ENCODE measurements at places on chromosomes 6 and 20.
A peak's percentile ranks its signal among the peaks of the same experiment; 100 is the strongest.

DNA sequence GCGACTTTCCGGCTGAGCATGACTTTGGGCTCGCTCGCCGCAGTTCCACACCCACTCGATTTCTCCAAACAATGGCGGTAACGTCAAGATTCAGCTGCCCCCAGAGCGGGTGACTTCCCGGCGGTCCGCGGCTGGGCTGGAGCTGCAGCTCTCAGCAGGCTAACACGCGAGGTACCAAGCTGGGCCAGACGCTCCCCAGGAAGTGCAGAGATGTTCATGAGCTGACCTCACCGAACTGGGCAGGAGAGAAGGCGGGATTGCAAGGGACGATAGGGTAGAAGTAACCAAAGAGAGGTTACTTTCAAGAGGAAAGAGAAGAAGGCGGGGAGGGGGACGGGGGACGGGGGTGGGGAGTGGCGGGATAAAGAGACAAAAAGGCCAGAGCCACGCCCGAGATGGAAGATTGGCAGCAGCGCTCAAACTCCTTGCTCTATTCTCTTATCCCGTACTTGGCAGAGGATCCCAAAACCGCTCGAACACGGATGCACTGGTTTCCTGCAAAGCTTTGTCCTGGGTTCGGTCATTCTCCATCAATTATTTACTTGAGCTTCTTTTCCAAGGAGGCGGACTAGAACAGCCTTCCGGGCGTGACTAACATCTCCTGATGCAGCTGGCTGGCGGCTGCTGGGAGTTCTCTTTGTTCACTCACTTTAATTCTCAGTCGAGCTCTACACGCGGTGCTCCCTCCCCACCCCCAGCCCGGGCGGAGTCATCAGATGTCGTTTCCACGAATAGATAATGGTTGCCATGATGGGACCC is at the start of gene MTCL3:
Gene MTCL3 (minus strand): TSS at position 626 of the 759 bp plus-strand sequence.
- peak; percentile 95 for DNase-seq

DNA sequence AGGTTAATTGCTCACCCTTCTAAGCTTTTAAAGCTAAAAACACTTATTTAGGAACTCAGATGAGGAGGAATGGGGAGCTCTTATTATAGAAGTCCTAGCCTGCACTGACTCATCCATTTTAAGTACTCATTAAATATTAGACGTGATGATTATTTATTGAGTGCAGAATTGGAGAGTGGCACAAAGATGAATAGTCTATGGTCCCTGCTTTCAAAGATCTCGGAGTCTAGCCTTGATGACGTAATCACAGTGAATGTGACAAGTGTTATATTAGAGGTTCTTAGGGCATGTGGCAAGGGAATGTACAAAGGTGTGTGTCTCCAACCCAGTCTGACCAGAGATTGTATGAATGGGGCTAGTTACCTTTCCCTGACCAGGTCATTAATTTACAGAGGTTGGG is 68.7 kb upstream of the CD83 start:
- DNase-seq, result no peak

DNA sequence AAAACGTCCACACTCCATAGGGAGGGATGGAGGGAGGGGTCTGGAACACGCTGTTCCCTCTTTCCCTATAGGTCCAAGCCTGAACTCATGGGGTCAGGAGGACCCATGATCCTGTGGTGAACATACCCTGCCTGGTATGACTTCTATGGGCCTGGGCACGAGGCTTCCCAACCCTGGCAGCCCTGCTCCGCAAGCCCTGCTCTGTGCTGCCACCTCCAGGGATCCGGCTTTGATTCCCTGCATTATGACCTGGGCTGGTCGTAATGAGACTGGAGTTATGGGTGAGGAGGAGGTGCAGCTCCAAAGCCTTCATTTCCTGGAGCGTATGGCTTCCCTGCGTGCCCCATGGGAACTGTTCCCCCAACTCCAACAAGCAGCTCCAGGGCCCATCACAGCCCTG is 54.9 kb downstream of the CDH22 start:
- DNase-seq, result peak; percentile 15

GRCh38 chr6:11214901-11215300 is 17.6 kb downstream of the NEDD9 start:
- DNase-seq, result no peak

DNA sequence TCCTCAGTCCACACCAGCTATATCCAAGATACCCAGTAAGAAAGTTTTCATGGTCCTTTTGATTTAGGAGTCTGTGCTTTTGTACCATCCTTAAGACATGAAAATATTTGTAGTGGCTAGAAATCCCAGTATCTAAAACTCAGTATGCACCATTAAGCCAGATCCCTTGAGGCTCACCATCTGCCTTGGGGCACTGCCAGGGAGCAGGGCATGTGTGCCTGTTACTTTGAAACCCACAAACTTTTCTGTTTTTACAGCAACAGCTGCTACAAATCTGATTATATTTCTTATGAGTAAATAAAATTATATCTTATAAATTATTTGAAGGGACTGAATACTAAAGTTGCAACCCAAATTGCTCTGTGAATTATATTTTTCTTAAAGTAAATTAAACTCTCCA is 290.5 kb upstream of the MANEA start:
- DNase-seq, result no peak

- DNase-seq, result no peak
Observed at GRCh38 chr6:63785006-63785405, 149.4 kb downstream of the PHF3 start.

DNA sequence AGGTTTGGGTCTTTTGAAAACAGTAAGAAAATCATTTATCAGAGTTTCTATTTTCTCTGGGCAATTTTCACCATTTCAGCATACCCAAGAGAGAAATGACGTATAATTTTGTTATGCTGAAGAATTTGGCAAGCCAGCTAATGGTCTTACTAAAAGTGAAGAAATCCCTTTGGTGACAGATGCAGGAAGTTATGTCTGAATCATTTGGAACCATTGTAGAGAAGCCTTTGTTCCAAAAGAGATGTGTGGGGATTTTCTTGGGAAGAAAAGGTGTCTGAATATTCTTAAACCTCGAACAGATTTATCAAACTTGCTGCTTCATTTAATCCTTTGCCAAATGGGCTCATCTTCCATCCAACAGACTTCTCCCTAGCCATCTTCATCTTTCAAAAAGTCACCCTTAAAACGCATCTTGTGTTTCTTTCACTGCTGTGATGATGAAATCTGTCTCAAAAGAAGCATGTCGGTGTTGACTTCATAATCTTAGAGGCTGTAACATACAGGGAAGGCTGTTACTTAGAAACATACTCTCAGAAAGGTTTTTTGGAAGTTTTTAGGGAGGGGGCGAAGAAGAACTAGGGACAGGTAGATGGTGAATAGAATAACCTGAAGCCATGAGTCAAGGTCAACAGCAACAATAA is 39.5 kb downstream of the CITED2 start:
- no peak for DNase-seq
